NCI-H82 (cell line): ENCODE measurements at places on chromosomes 3 and 15.

- DNase-seq: peak; percentile 15
Measured at GRCh38 chr15:85498471-85498870, 118.1 kb downstream of the AKAP13 start.

DNA sequence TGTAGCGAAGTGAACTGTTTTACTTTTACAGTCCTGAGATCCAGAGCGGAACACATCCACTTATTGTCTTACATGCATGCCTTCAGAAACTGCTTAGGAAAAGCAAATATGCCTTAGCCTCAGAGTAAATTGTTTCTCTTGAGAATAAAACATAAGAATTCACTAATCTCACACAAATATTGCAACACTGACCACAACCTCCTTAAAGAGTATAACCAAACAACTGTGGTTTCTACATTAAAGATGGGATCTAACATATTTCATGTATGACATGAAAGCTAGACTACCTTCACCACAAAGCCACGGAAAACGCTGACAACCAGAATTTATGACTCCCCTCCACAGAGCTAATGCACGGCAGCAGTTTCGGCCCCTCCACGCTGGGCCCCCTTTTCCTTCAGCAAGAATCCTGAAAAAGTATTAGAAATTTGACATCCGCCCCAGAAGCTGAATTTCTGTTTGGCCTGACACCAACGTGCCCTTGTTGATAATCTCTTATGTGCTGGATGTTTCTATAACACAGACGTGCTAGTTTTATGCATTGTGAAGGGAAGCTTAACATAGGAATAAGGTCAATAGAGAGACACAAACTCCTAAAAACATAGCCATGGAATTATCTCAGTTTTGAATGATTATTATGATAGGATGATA, 84.6 kb downstream of the GREM1 start:
- no peak for DNase-seq

DNA sequence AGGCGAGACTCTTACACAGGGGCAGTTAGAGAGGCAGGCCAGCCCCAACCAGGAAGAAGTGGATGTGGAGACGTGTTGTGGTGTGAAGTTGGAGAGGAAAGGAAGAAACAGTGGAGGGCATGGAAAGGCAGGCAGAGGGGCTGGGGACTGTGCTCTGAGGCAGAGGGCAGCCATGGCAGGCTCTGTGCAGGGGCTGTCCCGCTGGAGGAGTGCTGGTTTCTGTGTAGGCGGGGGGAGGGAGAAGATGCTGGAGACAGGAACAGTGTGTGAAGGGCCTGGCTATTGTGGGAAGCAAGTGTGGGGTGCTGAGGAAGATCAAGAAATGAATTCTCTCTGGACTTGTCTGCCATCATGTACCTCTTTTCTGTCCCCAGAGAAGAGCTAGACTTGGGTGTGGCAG, 21.0 kb downstream of the SNAPC5 start:
- no peak for DNase-seq

- no peak for DNase-seq
Measured at GRCh38 chr15:27500206-27500605, 529.2 kb downstream of the GABRG3 start.

- no peak for DNase-seq
Measured at GRCh38 chr15:32825219-32825618, 107.4 kb downstream of the GREM1 start.

DNA sequence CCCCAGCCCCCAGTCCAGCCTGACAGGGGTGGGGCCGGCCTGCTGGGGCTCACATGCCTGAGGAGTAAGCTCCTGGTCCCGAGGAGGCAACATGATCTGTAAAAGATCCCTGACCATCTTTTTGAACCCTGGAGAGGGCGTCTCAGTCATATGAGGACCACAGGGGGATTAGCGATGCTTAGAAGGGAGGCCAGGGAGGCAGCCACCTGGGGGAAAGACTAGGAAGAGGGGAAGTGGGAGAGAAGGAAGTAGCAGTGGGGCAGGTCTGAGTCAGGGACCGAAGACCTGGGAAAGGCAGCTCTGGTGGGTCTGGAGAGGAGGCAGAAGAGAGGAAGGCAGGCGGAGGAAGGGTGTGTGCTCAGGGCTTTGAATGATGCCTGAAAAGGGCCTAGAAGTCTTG, 18.9 kb downstream of the PIF1 start:
- peak; percentile 38 for DNase-seq

GRCh38 chr3:14870783-14871060, 52.0 kb downstream of the FGD5 start:
- DNase-seq: no peak

DNA sequence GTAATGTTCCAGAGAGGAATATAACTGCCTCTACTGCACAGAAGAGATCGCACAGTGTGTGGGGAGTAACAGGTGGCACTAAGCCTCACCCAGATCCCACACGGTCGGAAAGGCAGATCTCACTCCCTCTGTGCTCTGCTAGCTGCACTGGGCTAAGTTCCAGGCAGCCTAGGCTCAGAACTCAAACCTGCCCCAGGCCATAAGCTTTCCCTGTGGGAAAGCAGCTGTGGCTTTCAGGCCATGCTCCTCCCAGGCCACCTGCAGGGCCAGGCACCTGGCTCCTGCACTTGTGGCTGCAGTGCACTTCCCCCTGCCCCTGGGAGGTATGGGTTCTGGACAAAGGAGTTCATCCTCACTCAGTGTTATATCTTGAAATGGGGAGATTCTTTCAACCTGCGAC, 27.5 kb downstream of the PCCB start:
- DNase-seq: no peak

- no peak for DNase-seq
Measured at GRCh38 chr15:89982315-89983055, 18.6 kb upstream of the ZNF710 start.

DNA sequence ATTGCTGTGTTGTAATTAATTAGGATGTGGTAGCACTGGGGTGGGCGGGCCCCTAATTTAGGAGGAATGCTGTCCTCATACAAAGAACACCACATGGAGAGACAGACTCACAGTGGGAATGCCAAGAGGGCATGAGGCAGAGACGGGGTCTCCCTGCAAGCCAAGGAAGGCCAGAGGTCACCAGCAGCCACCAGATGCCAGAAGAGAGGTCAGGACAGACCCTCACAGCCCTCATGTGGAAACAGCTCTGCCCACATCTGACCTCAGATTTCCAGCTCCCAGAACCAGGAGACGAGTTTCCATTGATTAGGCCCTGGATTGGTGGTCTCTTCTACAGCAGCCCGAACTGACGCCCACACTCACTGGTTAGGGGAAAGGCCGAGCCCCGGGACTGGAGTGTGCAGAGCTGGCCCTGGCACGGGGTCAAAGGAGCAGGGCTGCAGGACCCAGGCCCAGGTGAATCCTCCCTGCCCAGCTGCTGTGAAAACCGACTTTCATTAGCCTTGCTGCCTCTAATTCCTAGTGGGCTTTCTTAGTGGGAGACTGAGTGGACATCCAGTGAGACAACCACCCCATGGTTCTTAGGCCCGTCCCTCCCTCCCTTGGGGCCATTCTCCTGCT, 43.0 kb upstream of the SLC41A3 start:
- no peak for DNase-seq

GRCh38 chr3:149393345-149394160, 16.1 kb upstream of the TM4SF1 start:
- DNase-seq: peak; percentile 86

DNA sequence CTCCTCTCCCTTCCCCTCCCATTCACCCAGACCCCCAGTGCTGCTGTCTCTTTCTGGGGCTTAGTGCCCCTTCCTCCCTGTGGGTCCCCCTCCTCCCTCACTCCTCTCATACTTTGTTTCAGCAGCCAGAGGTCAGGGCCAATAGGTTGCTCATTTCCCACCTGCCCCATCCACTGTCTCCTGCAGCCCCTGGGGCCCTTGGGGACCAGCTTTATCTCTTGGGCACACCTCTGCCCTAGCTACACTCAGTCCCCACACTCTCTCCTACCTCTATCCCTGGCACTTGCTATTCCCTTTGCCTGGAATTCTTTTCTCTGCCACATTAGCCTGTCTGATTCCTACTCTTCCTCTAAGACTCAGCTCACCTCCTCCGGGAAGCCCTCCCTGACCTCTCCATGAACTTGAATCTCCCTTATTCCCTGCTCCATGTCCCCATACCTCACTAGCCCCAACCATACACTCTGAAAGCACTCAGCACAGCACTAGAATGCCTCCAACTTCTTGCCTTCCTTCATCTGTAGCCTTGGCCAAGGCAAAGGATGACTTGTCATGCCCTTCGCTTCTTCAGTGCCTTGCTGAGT, 14.6 kb downstream of the ANPEP start:
- no peak for DNase-seq

DNA sequence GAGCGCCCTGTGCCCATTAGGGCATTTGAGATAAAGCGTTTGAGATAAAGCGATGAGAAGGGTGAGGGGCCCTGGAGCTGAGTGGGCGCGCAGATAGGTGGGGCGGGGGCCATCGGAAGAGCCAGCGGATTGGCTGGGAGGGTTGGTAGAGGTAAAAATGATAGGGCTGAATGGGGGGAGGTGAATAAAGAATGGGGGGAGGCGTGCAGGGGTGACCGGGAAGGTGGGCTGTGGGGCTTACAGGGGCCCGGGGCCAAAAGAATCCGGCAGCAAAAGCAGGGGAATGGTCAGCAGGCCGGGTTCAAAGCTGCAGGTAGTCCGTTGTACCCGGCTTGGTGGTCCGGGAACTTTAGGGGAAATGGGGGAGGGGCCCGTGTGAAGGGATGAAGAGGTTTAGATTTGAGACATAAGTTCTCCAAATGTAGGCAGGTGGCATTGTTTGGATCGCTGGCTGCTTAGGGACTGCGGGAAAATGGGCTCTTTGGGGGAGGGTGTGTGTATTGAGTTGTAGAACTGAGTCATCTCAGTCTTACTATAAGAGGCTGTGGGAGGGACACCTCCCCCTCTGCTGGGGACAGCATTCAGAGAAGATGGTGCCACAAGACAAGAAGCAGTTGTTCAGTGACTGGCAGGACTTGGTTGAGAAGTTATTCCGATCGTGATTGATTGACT, 610 bp downstream of the ARID3B start:
- peak; percentile 79 for DNase-seq

GRCh38 chr3:195774917-195775316, 36.8 kb downstream of the MUC4 start:
- DNase-seq: peak; percentile 81

- DNase-seq: peak; percentile 64
Measured at GRCh38 chr3:62888180-62888579, 13.0 kb upstream of the CADPS start.

GRCh38 chr3:167941234-167941995, 154.3 kb downstream of the GOLIM4 start:
- DNase-seq: peak; percentile 43

DNA sequence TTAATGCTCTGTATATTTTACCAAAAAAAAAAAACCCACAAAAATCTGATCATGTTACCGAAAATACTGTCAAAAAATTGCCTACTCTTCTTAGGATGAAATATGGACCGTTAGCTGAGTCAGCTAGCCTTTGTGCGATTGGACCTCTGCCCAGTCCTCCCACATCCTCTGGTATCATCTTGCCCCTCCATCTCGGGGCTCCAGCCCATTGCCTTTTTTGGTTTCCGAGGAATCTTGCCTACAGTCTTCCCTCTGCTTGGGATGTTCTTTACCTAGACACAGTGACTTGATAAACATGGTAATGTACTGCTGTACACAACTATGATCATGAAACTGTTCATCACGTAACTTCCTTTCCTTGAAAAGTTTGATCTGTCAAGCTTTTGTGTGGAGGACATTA, 371.4 kb downstream of the SV2B start:
- no peak for DNase-seq

- DNase-seq: no peak
Measured at GRCh38 chr3:178778589-178778988, 242.4 kb downstream of the KCNMB2 start.
